Bronchus fibroblast of lung (primary cell): ENCODE measurements at places on chromosomes 2 and 18. TPM values are rescaled to one million over a fixed set of nuclear protein-coding genes. Genes with fewer than 3 reads are reported as not detected.

Gene TMEM182
- 1.7 and 1.9 TPM in 2 replicates for total RNA-seq

Gene HRH4
- not detected in 2 replicates for total RNA-seq

Gene SNED1
- total RNA-seq = 8.6 and 9.1 TPM in 2 replicates

Gene CNNM3
- total RNA-seq = 3.7 and 3.9 TPM in 2 replicates

Gene IL1RL1
- 0.17 and 0.89 TPM in 2 replicates for total RNA-seq

Gene ANKRD53
- total RNA-seq = 2.0 and 2.2 TPM in 2 replicates

Gene CYBRD1
- 38.7 and 40.5 TPM in 2 replicates for total RNA-seq

Gene VWC2L
- total RNA-seq = not detected in 2 replicates

Gene HTR2B
- under 0.01 and 0.30 TPM in 2 replicates for total RNA-seq

Gene GAD1
- not detected in 2 replicates for total RNA-seq

Gene GPAT2
- 2.4 and 2.5 TPM in 2 replicates for total RNA-seq

Gene RNASEH1
- 27.5 and 29.1 TPM in 2 replicates for total RNA-seq

Gene CRYGD
- total RNA-seq = not detected in 2 replicates

Gene OXER1
- total RNA-seq = under 0.01 and 0.17 TPM in 2 replicates

Gene C2orf15
- total RNA-seq = not detected in 2 replicates

Gene POTEI
- not detected in 2 replicates for total RNA-seq

Gene LIMS2
- total RNA-seq = 0.30 and 0.84 TPM in 2 replicates

Gene ST6GAL2
- total RNA-seq = under 0.01 TPM in 2 replicates

Gene EPB41L5
- total RNA-seq = 5.5 and 6.9 TPM in 2 replicates

Gene NEU2
- not detected in 2 replicates for total RNA-seq

Gene PTPRN
- 7.9 and 9.8 TPM in 2 replicates for total RNA-seq

Gene OTX1
- under 0.01 and 0.17 TPM in 2 replicates for total RNA-seq

Gene MC2R
- not detected in 2 replicates for total RNA-seq

Gene WNT10A
- total RNA-seq = not detected in 2 replicates

Gene PROM2
- total RNA-seq = 0.17 and 0.45 TPM in 2 replicates

Gene GPR55
- total RNA-seq = under 0.01 TPM in 1 of 2 replicates, not detected in the other

Gene MLPH
- 26.6 and 27.2 TPM in 2 replicates for total RNA-seq

Gene CHST10
- 10.7 and 19.3 TPM in 2 replicates for total RNA-seq

Gene SLC9A2
- total RNA-seq = not detected in 2 replicates

Gene ALLC
- not detected in 2 replicates for total RNA-seq

Gene HNRNPLL
- 29.1 and 31.8 TPM in 2 replicates for total RNA-seq

Gene ASAP2
- 13.4 and 17.8 TPM in 2 replicates for total RNA-seq

Gene HOXD13
- total RNA-seq = not detected in 2 replicates

Gene EDAR
- total RNA-seq = not detected in 2 replicates
